ENCODE measurements at places on chromosomes 4 and X. TPM values are rescaled to one million over a fixed set of nuclear protein-coding genes. Genes with fewer than 3 reads are reported as not detected.

DNA sequence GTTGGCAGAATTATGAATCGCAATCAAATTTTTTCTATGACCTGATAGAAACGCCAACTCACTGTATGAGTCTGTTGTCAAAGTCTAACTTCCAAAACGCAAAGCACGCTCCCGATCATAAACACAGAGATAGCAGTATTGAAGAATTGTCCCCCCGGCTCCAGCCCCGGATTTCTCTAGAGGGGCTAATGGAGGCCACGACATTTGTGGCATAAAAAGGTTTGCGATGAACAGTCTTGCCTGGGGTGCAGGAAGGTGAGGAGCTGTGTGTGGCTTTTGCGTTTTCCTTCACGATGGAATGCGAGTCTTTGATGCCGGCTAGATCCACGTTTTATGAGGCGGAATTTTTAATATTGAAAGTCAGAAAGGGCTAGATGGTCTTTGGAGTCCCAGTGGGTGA, 183.0 kb downstream of the CRLF2 start:
- H3K27ac ChIP-seq, result no peak overlapping the region
- H3K4me3 ChIP-seq, result no peak overlapping the region
- H3K36me3 ChIP-seq, result no peaks in the 10 kb centered on the region
- no peaks in the 10 kb centered on the region for H3K27me3 ChIP-seq

DNA sequence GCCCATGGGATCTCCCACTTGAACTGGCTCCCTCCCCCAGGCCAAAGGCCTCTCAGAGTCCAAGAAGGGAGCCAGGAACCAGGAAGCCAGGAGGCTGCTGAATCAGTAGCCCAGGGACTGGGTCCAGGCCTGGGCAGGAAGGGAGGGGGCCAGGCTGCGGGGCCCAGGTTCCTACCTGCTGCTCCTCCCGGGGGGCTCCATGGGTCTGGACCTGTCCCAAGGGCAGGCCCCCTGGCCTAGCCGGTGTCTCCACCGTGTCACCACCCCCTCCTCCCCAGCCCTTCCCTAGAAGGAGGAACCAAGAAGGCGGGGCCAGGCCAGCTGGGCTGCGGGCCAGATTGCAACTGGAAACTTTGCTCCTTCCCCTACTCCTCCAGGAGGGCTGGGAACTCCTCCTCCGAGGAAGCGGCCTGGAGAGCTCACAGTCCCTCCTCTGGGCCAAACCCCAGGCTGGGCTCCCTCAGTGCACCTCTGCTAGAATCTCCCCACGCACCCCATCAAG, at the start of gene IQSEC2:
TSS of gene IQSEC2 (minus strand) at position 264 of the 502 bp plus-strand sequence.
- H3K27ac ChIP-seq, result no peak within 1 kb of the TSS
- DNase-seq, result no peak
- no peak within 1 kb of the TSS for H3K4me3 ChIP-seq
- no peaks in the 10 kb centered on the region for H3K36me3 ChIP-seq

- no peak overlapping the region for H3K27ac ChIP-seq
- DNase-seq, result peak; percentile 84
- H3K4me1 ChIP-seq, result peaks cover 2% of the 10 kb centered on the region
Observed at GRCh38 chrX:152915541-152916241, 17.8 kb downstream of the ZNF185 start.

DNA sequence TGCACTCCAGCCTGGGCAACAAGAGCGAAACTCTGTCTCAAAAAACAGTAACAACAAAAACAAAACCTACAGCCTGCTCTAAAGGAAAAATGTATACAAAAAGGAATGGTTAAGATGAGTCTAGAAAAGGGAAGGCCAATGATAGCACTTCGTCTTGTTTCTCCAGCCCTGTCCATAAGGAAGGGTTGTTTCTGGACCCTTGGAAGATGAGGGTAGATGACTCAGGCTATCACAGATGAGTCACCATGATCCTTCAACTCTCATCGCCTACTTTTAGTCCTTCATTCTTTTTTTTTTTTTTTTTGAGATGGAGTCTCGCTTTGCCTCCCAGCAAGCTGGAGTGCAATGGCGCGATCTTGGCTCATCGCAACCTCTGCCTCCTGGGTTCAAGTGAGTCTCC, 8.8 kb downstream of the PLA2G12A start:
- H3K4me3 ChIP-seq, result no peak overlapping the region
- peaks cover 17% of the 10 kb centered on the region for H3K4me1 ChIP-seq
- DNase-seq, result no peak
- no peaks in the 10 kb centered on the region for H3K27me3 ChIP-seq
- no peaks in the 10 kb centered on the region for H3K36me3 ChIP-seq
- H3K27ac ChIP-seq, result no peak overlapping the region

DNA sequence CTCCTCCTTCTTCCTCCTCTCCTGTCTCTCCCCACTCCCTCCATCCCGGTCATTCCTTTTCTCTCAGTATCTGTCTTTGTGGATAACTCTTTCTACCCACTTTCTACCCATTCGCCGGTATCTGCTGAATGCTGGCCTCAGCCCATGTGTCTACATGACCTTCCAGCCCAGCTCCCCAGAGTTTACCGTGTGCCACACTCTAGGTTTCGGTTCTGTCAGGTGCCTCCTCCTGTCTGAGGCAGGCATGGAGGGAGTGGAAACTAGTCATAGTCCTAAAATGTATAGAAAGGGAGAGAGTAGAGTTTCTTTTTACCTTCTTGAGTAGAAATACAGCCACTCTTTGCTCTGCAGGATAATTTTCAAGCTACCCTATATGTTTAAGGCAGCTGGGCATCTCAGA, 33.5 kb upstream of the SCRG1 start:
- no peaks in the 10 kb centered on the region for H3K4me1 ChIP-seq
- no peak for DNase-seq
- no peaks in the 10 kb centered on the region for H3K36me3 ChIP-seq
- H3K27ac ChIP-seq, result no peak overlapping the region
- H3K27me3 ChIP-seq, result no peaks in the 10 kb centered on the region
- no peak overlapping the region for H3K4me3 ChIP-seq

DNA sequence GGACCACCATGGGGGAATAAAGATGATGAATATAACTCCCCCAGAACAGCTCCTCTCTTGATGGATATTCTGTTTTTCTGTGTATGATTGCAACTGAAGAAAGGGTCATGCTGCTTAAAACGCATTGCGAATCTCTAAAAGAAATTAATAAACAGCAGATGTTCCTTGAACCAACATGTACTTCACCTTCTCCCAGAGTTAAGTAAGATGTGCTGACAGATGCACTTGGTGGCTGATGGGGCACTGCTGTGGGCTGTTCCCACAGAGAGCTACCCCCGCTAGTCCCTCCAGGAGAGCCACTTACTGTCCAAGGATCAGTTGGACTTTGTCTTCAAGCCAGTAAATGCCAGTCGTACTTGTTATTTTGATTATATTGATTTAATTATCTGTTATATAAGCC, 26.3 kb upstream of the C4orf54 start:
- H3K27ac ChIP-seq, result no peak overlapping the region
- no peak for DNase-seq
- H3K4me3 ChIP-seq, result no peak overlapping the region
- H3K4me1 ChIP-seq, result peaks cover 13% of the 10 kb centered on the region

DNA sequence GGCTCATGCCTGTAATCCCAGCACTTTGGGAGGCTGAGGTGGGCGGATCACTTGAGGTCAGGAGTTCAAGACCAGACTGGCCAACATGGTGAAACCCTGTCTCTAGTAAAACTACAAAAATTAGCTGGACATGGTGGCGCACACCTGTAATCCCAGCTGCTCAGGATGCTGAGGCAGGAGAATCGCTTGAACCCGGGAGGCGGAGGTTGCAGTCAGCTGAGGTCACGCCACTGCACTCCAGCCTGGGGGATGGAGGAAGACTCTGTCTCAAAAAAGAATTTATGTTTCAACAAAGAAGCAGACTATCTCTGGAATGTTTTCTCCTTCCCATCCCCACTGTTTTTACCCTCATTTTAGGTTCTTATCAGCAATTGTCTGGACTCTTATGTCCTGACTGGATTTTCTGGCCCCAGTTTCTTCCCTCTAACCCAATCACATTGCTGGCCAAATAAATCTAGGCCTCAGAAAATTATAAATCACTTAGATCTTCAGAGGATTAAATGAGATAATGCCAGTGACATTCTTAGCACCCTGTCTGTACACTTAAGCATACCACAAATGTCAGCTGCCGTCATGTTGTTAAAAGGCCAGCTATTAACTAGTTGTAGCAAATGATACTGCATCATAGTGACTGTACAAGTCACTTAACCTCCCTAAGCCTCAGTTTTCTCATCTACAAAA, 44.9 kb upstream of the PRSS48 start:
- H3K36me3 ChIP-seq, result no peaks in the 10 kb centered on the region
- H3K4me3 ChIP-seq, result no peak overlapping the region
- no peaks in the 10 kb centered on the region for H3K4me1 ChIP-seq
- H3K27ac ChIP-seq, result no peak overlapping the region

DNA sequence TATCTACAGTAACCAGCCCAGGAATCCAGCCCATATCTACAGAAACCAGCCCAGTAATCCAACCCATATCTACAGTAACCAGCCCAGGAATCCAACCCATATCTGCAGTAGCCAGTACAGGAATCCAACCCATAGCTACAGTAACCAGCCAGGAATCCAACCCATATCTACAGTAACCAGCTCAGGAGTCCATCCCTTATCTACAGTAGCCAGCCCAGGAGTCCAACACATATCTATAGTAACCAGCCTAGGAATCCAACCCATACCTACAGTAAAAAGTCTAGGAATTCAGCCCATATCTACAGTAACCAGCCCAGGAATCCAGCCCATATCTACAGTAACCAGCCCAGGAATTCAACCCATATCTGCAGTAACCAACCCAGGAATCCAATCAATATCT, 445.0 kb upstream of the BOD1L1 start:
- DNase-seq, result no peak
- no peaks in the 10 kb centered on the region for H3K27me3 ChIP-seq
- no peak overlapping the region for H3K27ac ChIP-seq
- no peaks in the 10 kb centered on the region for H3K4me1 ChIP-seq
- no peak overlapping the region for H3K4me3 ChIP-seq
- H3K36me3 ChIP-seq, result no peaks in the 10 kb centered on the region

DNA sequence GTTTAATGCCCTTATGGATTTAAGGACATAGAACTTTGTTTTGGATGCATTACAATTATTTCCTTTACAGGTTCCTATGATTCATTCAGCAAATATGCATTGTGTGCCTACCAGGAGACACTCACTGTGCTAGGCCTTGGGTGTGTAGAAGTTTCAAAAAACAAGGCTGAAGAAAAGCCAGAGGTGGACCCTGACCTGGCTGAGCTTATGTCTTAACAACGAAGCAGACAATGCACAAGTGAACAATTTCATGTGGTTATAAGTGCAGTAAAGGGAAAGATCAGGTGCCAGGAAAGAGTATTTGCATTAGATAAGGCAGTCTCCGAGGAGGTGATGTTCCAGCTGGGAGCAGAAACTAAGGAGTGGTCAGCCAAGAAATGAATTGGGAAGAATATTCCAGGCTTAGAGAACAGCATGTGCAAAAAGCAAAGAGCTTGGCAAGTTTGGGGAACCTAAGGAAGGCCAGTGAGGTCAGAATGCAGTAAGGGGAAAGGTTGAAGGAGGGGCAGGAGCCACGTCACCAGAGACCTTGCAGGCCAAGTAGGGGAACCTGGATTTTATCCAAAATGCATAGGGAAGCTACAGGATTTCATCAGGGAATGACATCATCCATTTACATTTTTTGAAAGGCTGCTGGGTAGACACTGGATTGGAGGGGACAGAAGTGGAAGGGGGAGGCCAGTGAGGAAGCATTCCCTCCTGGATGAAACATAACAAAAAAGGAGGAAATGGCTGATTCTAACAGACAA, 193.6 kb downstream of the SOWAHB start:
- no peak for DNase-seq
- no peak overlapping the region for H3K27ac ChIP-seq
- H3K36me3 ChIP-seq, result no peaks in the 10 kb centered on the region
- H3K27me3 ChIP-seq, result no peaks in the 10 kb centered on the region
- no peaks in the 10 kb centered on the region for H3K4me1 ChIP-seq

- H3K27ac ChIP-seq, result no peak within 1 kb of the TSS
- no peak within 1 kb of the TSS for H3K4me3 ChIP-seq
- H3K27me3 ChIP-seq, result no peaks in the 10 kb centered on the region
Observed at GRCh38 chr4:186723292-186724057, at the start of gene FAT1. TSS of gene FAT1 (minus strand) at chr4:186723856. CDS start at chr4:186709827, 14,029 bp downstream.

- no peaks in the 10 kb centered on the region for H3K4me1 ChIP-seq
- no peak overlapping the region for H3K27ac ChIP-seq
- H3K4me3 ChIP-seq, result no peak overlapping the region
- H3K27me3 ChIP-seq, result no peaks in the 10 kb centered on the region
- DNase-seq, result no peak
Observed at GRCh38 chr4:141406237-141406636, 185.5 kb downstream of the ZNF330 start.

GRCh38 chr4:38310446-38311043, 350.3 kb downstream of the PTTG2 start:
- no peak overlapping the region for H3K4me3 ChIP-seq
- H3K27ac ChIP-seq, result no peak overlapping the region
- no peak for DNase-seq
- H3K36me3 ChIP-seq, result no peaks in the 10 kb centered on the region
- peaks cover 4% of the 10 kb centered on the region for H3K4me1 ChIP-seq

GRCh38 chr4:107035819-107036583, at the start of gene DKK2:
TSS of gene DKK2 (minus strand) at chr4:107036313. CDS start at chr4:107035591, 722 bp downstream.
- H3K4me3 ChIP-seq, result no peak within 1 kb of the TSS
- no peaks in the 10 kb centered on the region for H3K4me1 ChIP-seq

DNA sequence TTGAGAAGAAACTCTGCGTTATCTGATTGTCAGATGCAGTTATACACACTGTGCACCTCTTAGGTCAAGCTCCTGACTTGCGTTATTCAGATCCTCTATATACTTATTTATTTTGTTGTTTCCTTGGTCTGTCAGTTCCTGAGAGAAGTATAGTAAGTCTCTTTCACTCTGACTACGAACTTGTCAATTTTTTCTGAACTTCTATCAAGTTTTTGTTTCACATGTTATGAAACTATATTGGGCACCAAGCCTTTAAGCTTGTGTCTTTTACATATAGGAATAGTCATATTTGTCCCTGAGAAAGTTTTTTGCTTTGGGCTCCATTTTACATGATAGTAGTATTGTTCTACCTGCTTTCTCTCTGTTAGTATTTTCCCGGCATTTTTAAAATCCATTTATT, 31.7 kb downstream of the ZNF275 start:
- H3K4me3 ChIP-seq, result no peak overlapping the region
- H3K36me3 ChIP-seq, result no peaks in the 10 kb centered on the region
- H3K4me1 ChIP-seq, result no peaks in the 10 kb centered on the region
- H3K27ac ChIP-seq, result no peak overlapping the region
- no peak for DNase-seq
- no peaks in the 10 kb centered on the region for H3K27me3 ChIP-seq

DNA sequence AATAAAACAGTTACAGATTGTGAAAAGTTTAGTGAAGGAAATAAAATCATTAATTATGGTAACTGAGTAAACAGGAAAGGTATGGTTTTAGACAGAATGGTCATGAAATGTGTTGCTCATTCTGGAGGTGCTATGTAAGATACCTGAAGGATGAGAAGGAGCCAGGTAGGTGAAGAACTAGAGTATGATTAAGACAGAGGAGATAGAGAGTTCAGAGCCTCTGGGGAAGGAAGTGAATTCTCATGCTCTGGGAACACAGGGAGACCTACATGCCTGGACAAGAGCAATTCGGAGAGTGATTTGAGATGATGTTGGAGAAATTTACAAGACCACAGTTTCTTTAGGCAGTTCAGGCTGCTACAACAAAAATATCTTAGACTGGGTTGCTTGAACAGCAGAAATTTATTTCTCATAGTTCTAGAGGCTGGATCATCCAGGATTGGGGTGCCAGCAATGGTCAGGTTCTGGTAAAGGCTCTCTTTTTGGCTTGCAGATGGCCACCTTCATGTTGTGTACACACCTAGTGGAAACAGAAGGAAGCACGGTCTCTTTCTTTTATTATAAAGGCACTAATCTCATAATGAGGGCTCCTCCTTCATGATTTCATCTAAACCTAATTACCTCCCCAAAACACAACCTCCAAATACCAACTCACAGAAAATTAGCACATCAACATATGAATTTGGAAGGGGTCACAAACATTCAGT, 1416.1 kb downstream of the PCDH7 start:
- no peaks in the 10 kb centered on the region for H3K4me1 ChIP-seq
- H3K27ac ChIP-seq, result no peak overlapping the region
- no peak for DNase-seq
- no peaks in the 10 kb centered on the region for H3K36me3 ChIP-seq
- H3K27me3 ChIP-seq, result no peaks in the 10 kb centered on the region

Gene CLIC2
- 0.07 TPM for total RNA-seq

Gene ELF4
- 31.7 TPM for total RNA-seq
